ENCODE measurements at places on chromosomes 6 and 20.

DNA sequence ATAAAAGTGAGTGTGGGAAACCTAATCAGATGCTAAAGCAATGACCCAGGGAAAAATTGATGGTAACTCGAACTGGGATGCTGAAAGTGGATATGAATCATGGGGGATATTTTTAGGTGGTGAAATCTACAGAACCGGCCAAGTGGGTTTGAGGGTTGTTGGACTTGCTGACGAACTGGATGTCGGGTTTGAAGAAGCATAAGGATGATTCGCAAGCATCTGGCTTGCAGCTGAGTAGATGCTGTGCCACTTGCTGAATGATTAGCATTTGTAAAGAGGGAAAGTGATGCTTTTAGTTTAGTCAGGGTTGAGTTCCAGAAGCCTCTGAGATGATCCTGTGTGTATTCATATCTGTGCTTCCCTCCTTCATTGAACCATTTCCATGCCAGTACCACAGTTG lies 54.9 kb downstream of the UBR2 start:
- DNase-seq: no peak

DNA sequence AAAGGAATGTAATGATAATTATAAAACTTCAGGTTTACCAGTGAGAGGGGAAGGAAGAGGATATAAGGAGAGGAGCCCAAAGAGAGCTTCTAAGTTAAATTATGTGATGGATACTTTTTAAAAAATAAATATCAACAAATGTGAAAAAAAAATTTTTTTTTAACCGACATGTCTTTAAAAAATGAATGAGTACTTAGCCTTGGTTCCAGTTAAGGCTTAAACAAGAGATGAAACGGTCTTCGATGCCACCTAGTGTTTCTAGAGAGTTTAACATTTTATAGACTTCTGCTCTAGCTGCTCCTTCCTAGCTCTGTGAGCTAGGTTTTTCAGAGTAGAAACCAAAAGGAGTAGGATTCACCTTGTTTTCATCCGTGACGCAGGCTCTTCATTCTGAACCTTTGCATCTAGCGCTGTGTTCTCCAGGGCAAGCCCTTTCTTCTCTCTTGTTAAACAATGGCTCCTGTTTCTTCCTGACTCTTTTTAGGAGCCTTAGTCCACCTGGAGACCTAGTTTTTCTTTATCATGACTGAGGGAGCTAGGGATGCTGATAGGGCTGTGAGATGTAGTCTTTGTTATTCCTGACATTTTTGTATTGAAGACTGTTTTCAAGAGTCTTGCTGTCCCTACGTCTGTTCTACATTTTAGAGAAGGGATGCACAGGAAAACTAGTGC lies 42.4 kb upstream of the GNRH2 start:
- DNase-seq: no peak

- DNase-seq: no peak
Observed at GRCh38 chr20:43363506-43363905, 94.2 kb upstream of the SRSF6 start.

DNA sequence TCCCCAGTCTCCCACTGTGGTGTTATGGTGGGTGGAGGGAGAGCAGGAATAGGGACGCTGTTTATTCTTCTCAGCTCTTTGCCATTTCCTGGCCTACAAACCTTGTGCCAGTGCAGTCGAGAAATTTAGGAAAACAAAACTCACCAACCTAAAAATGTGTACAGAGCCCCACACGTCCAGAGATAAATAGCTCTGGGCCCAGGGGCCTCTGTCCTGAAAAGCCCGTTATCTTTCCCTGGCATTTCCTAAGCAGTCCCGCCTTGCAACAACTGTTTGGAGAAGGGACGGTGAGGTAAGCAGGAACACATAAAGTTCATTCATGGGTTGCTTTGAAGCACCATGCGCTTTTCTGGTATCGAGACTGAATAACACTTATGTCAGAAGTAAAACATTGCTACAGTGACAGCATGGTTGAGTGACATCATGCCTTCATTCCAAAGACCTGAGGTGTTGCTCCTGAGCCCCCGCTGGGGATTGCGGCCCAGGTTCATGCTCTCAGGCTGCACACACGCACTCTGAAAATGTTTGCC lies 80.1 kb upstream of the NXT1 start:
- DNase-seq: no peak

All from stimulated activated CD4-positive, alpha-beta T cell treated with anti-CD3 and anti-CD28 coated beads, Interleukin-12 subunit alpha, Interleukin-12 subunit beta, amount 100 ng/mL, for 4 hours (primary cell).